ENCODE measurements at places on chromosomes 7 and 10.

- no peak for DNase-seq
Measured at GRCh38 chr7:46134795-46135194, 213.7 kb upstream of the IGFBP3 start.

GRCh38 chr7:112263519-112263918 is 57.0 kb downstream of the ZNF277 start:
- no peak for DNase-seq

DNA sequence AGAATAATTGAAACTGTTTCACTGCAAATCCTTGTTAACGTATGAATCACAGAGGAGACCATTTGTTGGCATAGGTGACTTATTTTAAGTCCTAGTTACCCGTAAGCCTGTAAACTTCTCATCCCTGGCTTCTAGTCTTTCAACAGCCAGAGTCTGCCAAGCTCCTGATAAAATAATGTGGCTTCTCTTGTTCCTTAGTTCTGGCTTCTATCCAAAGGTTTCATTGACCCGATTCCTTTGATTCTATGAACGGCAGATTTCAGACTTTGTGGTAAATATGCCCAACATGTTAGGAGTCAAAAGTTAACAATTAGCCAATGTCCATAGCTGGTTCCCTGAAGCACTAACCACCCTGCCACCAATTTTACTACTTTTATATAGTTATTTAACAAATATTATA is 23.3 kb downstream of the DNAH11 start:
- no peak for DNase-seq

DNA sequence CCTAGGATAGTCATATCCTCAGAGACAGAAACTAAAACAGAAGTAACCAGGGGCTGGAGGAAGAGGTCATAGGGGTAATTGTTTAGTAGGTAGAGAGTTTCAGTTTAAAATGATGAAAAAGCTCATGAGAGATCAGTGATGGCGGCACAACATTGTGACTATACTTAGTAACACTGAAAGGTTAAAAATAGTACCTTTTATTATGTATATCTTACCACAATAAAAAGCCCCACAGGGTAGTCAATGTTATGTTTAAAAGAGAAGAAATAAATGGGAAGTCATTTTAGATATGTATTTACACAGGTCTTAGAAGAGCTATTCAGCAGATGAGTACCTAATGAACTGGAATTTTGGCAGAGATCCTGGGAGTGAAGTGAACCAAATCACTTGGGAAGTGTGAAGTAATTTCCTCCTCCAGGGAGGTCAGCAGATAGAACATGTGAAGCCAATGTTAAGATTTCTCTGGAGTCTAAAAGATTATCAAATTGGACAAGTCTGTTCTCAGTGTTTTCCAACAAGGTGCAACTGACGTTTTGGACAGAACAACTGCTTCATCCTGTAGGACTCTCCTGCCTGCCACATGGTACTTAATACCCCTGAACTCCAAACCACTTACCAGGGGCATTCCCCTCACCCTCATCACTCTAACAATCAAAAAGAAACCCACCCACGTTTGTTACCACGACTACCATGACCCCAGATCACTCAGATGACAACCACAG is 6.4 kb downstream of the CDCA7L start:
- no peak for DNase-seq

- DNase-seq: no peak
Measured at GRCh38 chr10:115624448-115624847, 531.3 kb downstream of the ATRNL1 start.

DNA sequence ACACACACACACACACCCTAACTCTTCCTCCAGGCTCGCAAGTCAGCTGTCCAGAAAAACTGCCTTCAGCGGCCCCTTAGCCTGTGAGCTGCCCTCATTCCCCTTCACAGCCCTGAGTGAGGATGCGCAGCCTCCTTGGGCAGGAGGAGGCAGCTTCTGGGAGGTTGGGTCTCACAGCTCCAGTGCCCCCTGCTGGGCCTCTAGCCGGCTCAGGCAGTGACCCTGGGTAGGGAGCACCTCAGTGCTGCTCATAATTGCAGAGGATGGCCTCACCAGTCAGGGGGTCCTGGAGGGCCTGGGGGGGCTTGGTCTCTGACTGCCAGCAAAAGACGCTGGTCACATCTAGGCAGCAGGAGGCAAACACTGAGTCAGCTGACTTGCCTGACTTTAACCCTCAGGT is 43.7 kb downstream of the ZNF273 start:
- DNase-seq: no peak

GRCh38 chr10:31313396-31313795 is 5.6 kb upstream of the ZEB1 start:
- no peak for DNase-seq

DNA sequence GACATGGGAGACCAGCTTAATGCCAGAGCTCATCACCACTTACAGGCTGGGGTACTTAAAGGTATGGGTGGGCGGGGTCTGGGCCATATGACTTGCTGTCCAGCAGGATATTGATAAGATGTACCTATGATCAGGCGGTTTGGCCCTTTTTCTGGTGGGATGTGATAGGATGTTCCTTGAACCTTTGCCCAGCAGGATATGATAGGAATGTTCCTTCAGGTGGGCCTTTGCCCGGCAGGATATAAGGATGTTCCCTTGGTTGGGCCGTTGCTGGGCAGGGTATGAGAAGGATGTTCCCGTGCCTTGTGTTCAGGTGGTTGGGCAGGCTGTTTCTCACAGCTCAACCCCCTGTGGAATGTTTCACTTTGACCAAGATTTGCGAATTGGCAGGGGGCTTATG is 187.2 kb upstream of the CXCL12 start:
- no peak for DNase-seq

GRCh38 chr7:55409482-55410225 is 44.5 kb downstream of the LANCL2 start:
- DNase-seq: no peak

- DNase-seq: no peak
Measured at GRCh38 chr7:105613611-105614330, 32.5 kb upstream of the EFCAB10 start.

DNA sequence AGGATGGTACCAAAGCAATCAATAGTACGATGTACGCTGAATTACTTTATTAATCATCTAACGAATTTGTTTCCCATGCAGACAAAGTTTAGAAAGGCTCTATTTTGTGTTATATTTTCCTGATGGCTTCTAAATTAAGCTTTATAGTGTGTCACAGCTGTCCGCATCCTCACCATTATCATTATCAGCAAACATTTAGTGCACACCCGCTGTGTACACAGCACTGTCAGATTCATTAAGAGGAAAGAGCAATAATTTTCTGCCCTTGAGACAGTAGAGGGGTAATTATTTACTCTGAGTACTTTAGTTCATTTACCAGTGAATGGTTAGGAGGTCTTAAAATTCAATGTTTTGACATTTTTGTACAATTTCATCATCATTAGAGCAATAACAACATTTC is 233.3 kb upstream of the PTPRZ1 start:
- no peak for DNase-seq

DNA sequence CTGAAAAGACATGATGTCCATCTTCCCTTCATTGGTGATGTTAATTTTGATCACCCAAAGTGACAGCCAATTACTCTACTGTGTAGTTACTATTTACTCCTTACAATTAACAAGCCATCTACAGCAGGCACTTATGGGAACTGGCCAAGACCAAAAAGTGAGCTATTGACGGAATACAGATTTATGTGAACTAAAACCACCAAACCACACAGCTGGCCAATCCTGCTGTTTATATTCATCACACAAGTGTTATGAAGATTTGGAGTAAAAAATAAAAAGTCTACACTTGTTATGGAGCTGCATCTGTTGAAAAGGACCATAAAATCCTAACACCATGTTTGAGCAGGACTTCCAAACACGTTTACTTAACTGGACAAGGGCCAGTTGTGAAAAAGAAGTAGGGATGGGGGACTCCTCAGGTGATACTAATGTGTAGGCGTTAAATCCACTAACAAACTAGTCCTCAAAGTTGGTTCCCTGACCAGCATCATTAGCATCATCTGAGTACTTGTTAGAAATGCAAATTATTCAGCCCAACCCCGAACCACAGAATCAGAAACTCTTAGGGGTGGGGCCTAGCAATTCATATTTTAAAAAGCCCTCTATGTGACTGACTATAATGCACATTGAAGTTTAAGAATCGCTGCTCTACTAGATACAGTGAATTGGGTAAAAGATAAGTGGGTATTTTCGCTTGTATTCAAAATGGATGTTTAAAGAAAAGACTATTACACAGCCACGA is 11.6 kb downstream of the MCMBP start:
- DNase-seq: no peak

DNA sequence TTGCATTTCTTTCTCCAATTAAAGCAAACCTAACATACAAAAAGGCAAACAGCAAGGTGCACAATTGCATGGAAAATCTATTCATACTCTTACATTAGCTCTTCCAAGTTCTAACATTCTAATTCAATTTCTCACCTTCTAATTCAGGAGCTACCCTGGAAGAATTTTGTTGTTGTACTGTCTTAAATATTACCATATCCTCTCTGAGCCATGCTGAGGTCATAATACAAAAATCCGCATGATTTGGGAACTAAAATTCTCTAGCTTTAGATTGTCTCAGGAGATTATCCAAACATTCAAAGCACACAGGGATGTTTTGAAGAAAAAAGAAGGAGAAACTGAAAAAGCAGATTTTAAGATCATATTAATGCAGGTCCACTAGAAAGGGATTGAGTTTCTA is 229.9 kb downstream of the KIAA1217 start:
- no peak for DNase-seq

GRCh38 chr7:36925691-36926090 is 201.4 kb upstream of the AOAH start:
- DNase-seq: no peak

DNA sequence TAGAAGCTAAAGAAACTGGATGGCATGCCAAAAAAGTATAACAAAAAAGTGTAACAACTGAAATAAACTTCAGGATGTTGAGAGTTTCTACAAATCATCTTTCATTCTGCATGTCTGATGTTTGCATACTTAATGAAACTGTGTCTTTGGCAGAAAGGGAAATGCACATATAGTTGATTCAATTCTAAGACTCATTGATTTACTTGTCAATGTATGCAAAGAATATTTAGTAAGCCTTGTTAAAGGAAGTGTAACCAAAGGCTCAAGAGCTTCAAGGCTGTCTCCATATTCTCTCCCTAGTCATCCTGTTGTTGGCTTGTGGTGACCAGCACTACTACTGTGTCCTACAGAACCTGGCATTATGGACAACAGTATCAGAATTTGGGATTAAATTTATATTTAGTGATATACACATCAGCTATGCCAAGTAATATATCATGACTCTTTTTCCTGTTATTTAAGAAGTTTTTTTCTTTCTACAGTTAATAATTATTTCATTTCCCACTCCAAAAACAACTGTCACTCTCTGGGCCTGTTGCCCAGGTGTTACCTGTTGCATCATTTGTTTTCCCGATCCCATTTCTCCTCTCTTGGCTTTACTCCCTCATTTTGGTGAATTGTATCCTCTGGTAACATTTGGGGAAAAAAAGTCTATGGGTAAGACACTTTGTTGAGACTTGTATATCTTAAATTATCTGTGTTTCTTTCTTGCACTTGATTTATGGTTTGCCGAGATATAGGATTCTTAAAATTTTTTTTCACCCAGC is 226.6 kb upstream of the BMPER start:
- no peak for DNase-seq

GRCh38 chr7:125934539-125934938 is 1004.9 kb upstream of the POT1 start:
- no peak for DNase-seq

DNA sequence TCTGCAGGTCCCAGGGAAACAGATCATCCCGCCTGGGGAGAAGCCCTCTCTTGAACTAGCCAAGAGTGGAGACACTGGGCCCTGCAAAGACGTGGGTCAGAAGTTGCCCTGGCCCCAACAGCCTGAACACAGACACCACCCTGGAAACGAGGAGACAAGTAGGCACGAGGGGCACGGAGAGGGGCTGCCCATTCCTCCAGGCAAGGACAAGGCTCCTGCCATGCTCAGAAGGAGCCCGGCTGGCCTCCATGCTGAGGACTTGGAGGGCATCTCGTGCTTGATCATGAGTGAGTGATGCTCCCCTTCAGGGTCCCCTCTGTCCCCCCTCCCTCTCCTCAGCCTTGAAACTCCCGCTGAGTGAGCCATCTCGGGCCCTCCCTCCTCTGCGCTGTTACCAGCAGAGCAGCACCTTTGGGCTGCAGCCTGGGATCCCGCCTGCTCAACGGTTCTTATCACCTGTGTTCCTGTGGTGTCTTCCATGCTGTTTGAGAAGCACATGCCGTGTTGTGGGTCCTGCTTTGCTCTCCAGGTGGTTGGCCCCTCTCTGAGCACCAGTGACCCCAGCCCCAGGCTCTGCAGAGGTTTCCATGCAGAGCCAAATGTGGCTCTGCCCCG is 544.3 kb downstream of the TCERG1L start:
- no peak for DNase-seq

DNA sequence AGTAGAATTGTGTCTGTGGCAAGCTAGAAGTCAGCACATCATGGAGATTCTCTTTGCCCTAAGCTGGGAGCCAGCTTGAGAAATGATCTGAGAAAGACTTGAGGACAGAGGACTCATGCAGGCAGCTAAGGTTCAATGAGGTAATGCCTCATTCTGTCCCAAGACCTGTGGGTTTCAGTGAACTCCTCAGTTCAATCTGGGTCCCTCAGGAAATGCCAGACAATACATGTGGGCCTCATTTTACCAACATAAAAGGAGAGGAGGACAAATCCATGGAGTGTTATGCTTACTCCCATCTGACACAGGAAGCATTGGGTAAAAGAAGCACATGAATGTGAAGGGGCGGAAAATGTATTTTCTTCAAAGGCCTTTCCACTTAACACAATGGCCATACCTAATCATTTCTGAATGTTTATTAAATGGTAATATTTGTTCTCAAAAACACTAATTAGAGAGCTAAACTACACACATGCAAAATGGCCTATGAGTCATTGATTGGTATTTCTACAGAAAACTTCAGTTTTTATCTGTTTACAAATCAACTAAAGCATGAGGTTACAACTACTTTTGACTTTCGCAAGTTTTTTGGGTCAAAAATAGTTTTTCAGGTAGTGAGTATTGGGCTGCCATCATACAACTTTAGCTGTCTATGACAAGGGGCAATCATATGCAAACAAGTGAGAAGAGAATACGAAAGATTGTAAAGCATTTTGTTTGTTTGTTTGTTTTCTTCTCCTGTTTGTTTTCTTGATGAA is 205.3 kb downstream of the CHRM2 start:
- DNase-seq: no peak

- DNase-seq: no peak
Measured at GRCh38 chr7:126685018-126685573, 567.6 kb downstream of the GRM8 start.

- DNase-seq: no peak
Measured at GRCh38 chr7:157568106-157568769, 231.4 kb downstream of the DNAJB6 start.

GRCh38 chr7:116176226-116176625 is 34.1 kb upstream of the TES start:
- no peak for DNase-seq

GRCh38 chr7:12759151-12759550 is 71.7 kb downstream of the ARL4A start:
- no peak for DNase-seq

DNA sequence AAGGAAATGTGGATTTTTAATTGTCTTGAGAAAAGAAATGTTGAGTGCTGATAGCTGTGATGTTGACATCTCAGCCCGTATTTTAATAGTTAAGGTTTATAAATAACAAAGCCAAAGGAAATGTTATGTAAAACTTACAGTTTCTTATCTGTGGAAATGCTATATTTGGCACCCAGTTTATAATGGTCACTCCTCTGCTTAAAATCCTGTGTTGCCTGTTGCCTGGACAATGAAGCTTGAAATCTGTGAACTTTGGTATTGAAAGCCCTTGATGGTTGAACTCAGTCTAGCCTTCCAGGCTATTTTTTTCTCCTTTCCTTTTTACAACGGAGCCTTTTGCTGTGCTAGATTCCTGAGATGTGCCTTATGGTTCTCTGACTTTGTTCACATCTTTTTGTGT is 46.5 kb downstream of the MCU start:
- DNase-seq: no peak

GRCh38 chr7:64581926-64582894 is 19.3 kb upstream of the ZNF680 start:
- no peak for DNase-seq
